A549 treated with RU486 at 1 μM for 4 hours (cell line): ENCODE measurements at places on chromosomes 1 and 21. TPM values are rescaled to one million over a fixed set of nuclear protein-coding genes. Genes with fewer than 3 reads are reported as not detected.

Gene CHIA
- total RNA-seq, result not detected in 5 replicates

Gene VAMP4
- 3.1 to 4.8 TPM (median 4.0 TPM) in 5 replicates for total RNA-seq

Gene HRNR
- total RNA-seq, result not detected in 5 replicates

Gene RGS18
- total RNA-seq, result not detected in 5 replicates

Gene CORT
- total RNA-seq, result 0.18 to 0.49 TPM (median 0.36 TPM) in 4 of 5 replicates, not detected in the other

Gene SPRR1A
- not detected in 5 replicates for total RNA-seq

Gene KRTAP13-2
- total RNA-seq, result not detected in 5 replicates

Gene C1orf56
- 4.7 to 8.8 TPM (median 7.3 TPM) in 5 replicates for total RNA-seq

Gene ERICH3
- total RNA-seq, result not detected in 5 replicates

Gene ATP1A2
- total RNA-seq, result 0.03 to 0.04 TPM (median 0.03 TPM) in 3 of 5 replicates, not detected in the others

Gene ATP6V1G3
- total RNA-seq, result not detected in 5 replicates

Gene HORMAD1
- 3.0 to 8.1 TPM (median 7.7 TPM) in 5 replicates for total RNA-seq

Gene ESRRG
- not detected in 5 replicates for total RNA-seq

Gene CNKSR1
- total RNA-seq, result 0.13 to 0.35 TPM (median 0.30 TPM) in 5 replicates

Gene EXO1
- 25.4 to 32.1 TPM (median 26.2 TPM) in 5 replicates for total RNA-seq

Gene OPTC
- not detected in 5 replicates for total RNA-seq

Gene ZNF593OS
- total RNA-seq, result 0.36 TPM in 1 of 5 replicates, not detected in the others

Gene REN
- not detected in 5 replicates for total RNA-seq

Gene IL19
- not detected in 5 replicates for total RNA-seq

Gene IFI44L
- not detected in 5 replicates for total RNA-seq

Gene OR2L3
- not detected in 5 replicates for total RNA-seq

Gene HSD3B1
- total RNA-seq, result not detected in 5 replicates

Gene SEC16B
- total RNA-seq, result 0.49 to 1.4 TPM (median 0.79 TPM) in 5 replicates

Gene SLC45A3
- total RNA-seq, result 4.8 to 7.6 TPM (median 6.2 TPM) in 5 replicates

Gene SPATA1
- 0.43 to 1.7 TPM (median 0.95 TPM) in 3 of 5 replicates, not detected in the others for total RNA-seq
